ENCODE measurements at places on chromosomes 2 and 18.

DNA sequence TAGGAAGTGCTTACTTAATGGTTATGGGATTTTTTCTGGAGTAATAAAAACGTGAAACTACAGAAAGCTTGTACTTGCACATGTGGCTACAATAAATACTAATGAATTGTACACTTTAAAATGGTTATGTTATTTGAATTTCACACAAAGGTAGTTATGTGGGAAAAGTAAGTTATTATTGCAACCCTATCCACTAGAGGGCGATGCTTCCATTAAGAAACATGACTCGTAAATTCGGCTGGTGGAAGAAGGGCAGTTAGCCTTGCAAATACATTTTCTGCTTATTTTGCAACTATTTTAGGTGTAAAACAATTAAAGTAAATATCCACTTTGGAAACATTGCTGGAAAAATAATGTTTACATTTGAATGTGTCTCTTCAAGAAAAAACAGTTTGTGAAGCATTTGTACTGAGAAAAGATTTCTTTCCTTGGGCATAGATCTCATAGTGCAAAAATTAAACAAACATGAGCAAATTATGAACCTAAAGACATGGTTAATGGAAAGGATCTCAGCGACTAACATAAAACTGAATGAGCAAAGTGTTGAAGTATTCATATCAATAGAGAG is 68.1 kb upstream of the CSRNP3 start:
- DNase-seq: peak; percentile 49

DNA sequence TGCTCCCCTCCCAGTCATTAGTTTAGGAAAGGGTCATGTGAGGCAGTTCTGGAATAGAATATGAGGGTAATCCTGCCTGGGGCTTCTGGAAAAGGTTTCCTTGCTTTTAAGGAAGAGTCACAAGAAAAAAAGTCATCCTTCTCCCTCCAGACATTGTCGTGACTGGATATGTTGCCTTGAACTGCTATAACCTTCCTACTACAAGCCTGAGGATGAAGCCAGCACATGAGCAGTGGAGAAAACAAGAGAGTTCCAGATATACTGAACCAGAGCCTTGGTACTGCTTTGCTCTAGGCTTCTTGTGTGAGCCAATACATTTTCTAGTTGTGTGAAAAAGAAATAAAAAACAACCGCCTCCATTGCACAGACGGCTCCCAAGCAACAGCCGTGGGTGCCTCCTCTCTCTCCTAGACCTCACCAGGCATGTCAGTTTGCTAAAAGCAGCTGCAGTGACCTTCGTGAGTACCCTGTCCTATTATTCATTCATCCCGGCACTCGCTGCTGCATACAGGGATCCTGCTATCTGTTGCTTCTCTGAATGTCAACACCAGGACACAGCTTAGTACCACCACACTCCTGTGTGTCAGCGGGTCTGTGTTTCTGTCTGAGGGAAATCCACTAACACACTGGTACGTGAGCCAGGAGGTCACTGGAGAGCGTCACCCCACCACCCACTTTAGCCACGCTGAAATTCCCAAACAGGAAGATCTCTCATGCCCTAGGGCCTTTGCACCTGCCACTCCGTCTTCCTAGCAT is 186.7 kb downstream of the KLHL29 start:
- no peak for DNase-seq

GRCh38 chr18:77601567-77601966 is 351.9 kb downstream of the GALR1 start:
- no peak for DNase-seq

DNA sequence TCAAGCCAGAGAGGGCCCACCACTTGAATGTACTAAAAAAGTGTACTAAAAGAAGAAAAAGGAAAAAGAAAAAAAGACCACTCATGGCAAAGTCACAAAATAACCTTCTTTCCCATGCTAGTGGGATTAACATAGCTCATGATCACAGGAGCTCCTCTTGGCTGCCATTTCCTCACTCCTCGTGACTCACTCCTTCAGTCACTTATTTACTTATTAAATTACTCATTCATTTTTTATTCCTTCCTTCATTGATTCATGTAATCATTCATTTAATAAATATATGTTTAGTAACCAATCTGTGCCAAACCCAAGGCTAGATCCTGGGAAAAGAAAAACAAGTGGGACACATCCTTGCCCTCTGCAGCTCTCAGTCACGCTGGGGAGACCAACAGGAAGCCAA is 300.5 kb downstream of the INSIG2 start:
- DNase-seq: no peak

GRCh38 chr2:2694746-2695145 is 363.7 kb upstream of the MYT1L start:
- DNase-seq: no peak

DNA sequence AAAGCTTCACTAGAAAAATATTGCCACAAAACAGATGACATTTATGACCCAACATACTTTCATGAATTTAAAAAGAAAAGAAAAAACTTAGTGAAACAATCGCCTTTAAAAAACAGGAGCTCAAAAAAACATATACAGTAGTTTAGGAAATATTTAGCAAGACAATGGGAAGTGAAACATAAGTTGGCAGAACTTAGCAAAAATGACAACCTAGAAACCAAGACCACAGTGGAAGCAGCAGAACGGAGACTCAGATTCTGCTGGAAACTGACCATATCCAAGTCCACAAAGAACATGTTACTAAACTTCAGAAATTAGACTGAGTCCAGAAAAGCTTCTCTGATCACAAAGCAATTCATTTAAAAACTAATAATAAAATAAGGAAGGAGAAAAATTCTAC is 41.8 kb upstream of the CTAGE1 start:
- no peak for DNase-seq

Data from CD4-positive, alpha-beta T cell treated with Interleukin-1 beta for 1 hour (primary cell).